ENCODE measurements at places on chromosomes 16 and 17.

DNA sequence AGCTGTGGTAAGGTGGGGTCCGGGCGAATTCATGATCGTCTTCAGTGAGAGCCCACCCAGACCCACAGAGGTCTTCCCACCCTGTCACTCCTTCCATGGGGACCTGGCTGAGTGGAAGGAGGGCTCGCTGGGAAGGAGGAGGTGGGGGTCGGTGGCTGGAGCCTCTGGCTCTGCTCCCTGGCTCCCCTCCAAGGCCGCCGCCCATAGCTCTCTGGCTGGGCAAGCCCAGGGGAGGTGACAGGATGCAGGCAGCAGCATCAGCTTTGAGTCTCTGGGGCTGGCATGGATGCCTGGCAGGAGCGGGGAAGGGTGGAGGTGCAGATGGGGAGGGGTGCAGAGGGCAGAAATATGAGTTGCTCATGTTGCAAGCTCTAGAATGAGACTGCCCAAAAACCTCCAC, 147.0 kb downstream of the ENGASE start:
- DNase-seq: no peak

DNA sequence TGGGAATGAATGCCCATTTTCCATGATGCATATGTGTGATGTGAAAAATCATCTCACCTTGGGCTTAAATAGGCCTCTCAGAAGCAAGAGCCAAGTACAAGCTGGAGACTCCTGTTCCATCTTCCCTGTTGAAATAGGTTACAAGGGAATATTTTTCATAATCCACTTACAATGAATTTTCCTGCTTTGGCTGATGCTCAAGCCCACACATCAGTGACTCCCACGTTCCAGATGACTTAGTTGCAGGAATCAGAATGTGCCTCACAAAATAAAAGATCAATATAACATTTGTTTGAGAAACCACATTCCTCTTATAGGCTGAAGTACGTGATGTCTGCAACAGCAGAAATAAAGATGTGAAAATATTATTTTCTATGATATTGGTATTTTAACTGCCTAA, 24.1 kb downstream of the ANKFN1 start:
- DNase-seq: no peak

- DNase-seq: no peak
Measured at GRCh38 chr16:24845726-24846547, at the start of gene SLC5A11. Gene SLC5A11, plus strand, starts transcription at chr16:24845963. Its CDS starts 12,681 bp downstream, at chr16:24858644.

DNA sequence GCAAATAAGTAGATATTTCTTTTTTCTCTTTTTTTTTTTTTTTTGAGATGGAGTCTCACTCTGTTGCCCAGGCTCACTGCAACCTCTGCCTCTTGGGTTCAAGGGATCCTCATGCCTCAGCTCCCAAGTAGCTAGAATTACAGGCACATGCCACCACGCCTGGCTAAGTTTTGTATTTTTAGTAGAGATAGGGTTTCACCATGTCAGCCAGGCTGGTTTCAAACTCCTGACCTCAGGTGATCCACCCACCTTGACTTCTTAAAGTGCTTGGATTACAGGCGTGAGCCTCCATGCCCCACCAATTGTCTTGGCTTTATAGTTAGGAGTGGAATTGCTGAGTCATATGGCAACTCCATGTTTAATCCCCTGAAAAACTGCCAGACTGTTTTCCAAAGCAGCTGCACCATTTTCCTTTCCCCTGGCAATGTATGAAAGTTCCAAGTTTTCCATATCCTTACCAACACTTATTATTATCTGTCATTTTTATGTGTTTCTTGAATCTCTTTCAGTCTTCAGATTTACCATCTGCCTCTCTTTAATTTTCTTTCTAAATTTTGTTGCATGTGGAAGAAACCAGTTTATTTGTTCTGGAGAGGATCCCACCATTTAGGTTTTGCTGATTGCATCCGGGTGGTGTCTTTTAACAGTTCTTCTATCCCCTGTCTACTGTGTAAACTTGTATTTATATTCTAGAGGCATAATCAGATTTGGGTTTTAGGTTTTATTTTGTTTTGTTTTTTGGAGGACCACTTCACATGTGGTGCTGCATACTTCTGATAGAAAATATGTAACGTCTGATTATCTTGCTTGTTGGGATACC, 9.9 kb upstream of the CES3 start:
- DNase-seq: no peak

- peak; percentile 66 for DNase-seq
Measured at GRCh38 chr16:711548-712320, 3.2 kb upstream of the METRN start.
